ENCODE measurements at places on chromosomes 2 and 18.

DNA sequence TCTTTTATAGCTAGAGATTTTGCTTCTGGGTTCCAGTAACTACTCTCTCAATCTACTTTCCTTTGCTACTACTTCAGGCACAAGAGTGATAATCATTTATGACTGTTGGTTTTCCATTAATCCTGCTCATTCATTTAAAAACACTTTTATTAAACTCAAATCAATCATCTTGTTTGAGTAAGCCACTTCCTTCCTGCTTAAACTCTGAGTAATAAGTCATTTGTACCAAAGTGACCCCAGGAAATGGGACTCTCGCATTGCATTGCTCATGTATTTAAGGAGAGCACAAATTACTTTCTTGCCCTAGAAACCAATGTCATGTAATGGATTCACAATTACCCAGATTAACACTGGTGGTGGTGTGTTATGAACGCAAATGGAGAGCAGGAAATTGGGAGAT, 270.7 kb upstream of the HNMT start:
- DNase-seq: no peak

- no peak for DNase-seq
Observed at GRCh38 chr2:69190743-69191404, 177.9 kb downstream of the ANTXR1 start.

- no peak for DNase-seq
Observed at GRCh38 chr18:77478646-77479442, 229.2 kb downstream of the GALR1 start.

DNA sequence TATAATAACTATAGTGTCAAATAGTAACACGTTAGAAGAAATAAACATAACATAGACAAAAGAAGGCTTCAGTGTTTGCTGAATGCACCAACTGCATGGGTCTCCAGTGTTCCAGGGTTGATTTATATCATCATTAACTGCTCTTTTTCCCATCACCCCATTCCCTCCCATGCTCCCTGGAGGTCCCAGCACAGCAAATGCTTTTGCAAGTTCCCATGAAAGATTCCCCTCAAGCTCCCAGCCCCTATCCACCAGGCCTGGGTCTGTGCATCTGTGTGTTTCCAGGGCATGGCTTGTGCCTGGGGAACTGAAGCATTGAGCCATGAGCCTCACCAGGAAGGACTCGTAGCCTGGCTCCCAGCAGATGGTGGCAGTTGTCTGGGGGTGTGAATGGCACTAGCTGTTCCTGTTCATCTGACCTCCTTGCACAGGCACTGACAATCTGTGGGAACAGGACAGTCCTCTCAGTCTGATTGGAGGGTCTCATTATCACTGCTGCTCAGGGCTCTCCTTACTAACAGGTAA, 164.6 kb upstream of the RMP24 start:
- DNase-seq: no peak

DNA sequence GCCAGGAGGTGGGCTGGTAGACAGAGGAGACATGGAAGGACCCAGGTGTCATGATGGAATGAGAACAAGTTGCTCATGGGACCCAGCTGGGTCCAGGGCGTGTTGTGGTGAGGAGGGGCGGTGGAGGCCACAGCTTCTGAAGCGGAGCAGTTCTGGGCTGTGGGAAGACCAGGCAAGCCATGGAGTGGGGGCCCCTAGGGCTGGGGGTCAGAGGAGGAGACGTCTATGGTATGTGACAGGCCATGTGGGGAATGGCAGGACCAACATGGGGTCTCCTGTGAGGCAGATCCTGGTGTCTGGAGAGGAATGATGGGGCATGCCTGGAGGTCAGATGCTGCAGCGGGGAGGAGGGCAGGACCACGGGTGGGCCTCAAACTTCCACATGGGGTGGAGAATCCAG, 16.9 kb downstream of the MYO7B start:
- DNase-seq: no peak

GRCh38 chr2:51810197-51810596, 778.3 kb upstream of the NRXN1 start:
- DNase-seq: no peak

DNA sequence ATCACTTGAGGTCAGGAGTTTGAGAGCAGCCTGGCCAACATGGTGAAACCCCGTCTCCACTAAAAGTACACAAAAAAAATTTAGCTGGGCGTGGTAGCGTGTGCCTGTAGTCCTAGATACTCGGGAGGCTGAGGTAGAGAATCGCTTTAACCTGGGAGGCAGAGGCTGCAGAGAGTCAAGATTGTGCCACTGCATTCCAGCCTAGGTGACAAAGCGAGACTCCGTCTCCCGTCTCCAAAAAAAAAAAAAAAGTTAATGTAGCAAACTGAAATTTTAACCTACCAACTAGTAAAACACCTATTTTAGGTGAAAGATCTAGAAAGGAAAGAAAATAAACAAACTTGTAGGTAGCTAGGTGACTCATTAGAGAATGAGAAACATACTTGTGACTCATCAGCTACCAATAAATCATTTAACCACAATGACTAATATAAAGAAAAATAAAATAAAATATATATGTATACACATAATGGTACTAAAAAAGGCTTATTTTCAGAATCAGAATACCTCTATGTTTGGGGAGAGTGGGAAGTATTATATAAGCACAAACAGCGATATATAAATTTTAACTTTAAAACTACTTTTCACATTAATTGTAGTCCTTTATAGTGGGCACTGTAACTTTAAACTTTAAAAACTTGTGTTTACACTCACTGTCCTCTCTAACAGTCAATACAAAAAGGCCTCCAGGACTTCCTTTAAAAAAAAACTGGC, 36.6 kb downstream of the DARS1 start:
- no peak for DNase-seq

- no peak for DNase-seq
Observed at GRCh38 chr2:190050001-190050400, 12.5 kb downstream of the MSTN start.

DNA sequence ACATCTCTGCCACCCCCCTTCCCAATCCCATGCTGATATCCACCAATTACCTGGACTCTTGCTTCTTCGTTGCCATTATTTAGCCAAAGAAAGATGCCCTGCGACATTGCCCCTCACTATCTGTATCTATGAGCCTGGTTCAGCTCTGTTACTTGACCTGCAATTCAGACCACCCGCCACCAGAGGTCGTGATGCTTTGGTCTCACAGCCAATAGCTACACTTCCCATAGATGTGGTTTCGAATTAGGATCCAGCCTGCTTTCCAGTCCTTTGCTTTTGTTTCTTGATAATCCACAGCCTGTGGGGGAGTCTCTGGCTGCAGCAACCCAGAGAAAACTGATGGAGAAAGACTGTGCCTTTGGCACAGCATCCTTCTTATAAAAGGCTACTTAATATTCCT, 239.4 kb downstream of the KLHL29 start:
- DNase-seq: no peak

DNA sequence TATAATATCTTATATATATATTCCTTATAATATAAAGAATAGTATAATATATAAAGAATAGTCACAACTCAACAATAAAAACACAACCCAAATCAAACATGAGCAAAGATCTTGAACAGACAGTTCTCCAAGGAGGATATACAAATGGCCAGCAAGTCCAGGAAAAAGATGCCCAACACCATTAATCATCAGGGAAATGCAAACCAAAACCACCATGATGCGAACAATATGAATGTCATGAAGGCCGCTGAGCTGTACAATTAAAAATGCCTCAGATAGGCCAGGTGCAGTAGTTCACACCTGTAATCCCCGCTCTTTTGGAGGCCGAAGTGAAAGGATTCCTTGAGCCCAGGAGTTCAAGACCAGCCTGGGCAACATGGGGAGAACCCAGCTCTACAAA, 58.9 kb downstream of the SLC35F5 start:
- DNase-seq: no peak

GRCh38 chr2:41722668-41723369, 325.0 kb upstream of the PKDCC start:
- DNase-seq: no peak

DNA sequence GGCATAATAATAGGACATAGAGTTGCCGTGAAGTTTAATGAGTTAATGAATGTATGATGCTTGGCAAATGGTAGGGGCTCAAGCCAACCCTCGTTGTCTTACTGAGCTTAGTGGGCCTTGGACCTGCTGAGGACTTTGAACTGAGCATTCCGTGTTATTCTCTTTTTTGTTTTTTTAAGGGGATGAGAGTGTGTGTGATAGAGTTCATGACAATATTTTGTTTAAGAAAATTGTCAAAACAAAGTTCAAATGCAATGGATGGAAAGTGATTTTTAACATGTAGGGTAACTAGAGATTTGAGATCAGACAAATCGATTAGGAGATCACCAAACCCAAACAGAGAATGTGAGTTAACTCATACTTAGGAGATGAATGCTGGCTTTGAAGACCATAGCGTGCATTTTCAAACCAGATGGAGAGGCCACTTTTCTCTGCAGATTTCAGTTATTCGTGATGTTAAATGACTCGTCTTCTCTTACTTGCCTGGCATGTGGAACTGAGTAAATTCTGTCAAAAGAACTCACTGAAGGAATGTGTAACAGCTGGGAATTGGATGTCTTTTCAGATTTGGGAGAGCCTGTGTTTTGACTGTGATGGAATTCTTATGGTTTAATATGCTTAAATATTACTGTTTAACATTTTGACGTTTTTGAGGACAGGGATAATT, 88.7 kb downstream of the NEDD4L start:
- DNase-seq: no peak

GRCh38 chr2:236171680-236172254, 3.6 kb upstream of the GBX2 start:
- DNase-seq: no peak

DNA sequence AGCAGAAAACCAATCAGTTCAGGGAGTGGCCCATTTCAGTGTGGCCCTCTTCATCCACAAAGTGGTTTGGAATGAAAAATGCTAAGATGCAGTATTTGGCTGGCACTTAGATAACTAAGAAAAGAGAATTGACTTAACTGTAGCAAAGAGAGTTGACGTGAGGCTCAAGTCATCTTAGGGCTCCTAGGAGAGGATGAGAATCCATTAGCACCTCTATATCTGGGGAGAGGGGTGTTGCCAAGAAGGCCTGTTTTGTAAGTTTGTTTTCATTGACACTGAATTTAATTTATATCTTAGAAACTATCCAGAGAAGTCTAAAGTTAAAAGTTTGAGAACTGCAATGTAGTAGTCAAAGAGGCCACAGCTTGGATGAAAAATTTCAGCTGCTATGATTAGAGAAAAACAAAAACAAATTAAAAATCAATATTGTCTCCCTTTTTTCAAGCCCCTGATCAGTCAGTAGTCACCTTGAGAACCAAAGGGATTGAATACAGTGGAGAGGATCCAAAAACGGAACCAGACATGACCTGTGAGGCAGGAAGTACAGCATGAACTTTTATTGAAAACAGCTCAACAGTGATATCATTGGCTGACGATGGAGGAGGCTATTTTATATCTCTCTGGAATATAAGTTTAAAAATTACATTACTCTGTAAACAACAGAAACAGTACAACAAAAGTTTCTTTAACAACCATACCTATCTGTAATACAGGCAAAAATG, 52.7 kb downstream of the PHLPP1 start:
- DNase-seq: no peak

DNA sequence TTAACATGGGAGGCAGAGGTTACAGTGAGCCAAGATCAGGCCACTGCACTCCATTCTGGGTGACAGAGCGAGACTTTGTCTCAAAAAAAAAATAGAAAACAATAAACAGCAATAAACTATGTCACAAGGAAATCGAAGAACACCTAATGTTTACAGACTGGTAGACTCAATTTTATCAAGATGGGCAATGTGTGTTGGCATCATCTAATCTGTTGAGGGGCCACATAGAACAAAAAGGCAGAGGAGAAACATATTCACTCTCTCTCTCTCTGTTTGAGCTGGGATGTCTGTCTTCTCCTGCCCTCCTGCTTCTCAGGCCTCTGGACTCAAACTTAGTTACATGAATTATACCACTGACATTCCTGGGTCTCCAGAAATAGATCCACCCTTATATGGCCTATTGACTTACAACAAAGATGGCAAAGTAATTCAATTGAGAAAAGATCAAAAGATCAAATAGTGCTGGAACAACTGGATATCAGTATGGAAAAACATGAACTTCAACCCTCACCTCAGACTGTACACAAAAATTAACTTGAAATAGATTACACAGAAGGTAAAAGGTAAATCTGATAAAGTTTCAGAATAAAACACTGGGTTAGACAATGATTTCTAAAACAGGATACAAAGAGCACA, 703.8 kb upstream of the CRIM1 start:
- DNase-seq: no peak

DNA sequence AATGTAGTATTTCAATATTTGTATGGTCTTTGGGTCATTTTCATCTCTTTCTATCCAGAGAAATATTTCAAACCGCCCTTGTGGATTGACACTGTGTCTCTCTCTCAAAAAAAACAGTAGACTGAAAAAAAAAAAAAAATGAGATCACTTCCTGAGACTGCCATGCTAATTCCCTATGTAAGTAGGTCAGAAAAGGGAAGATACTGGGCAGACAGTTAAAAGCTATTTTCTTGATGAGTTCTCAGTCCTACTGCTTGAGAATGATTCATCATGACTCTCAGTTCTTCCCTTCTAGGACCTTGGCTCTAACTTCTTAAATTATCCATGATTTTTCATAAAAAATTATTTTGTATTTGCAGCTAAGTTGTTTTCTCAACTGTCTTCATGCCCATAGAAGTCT, 672.3 kb upstream of the REG3G start:
- no peak for DNase-seq

- DNase-seq: no peak
Observed at GRCh38 chr2:240013343-240013742, 11.8 kb downstream of the NDUFA10 start.

- DNase-seq: no peak
Observed at GRCh38 chr2:68559692-68560091, 83.7 kb upstream of the PROKR1 start.

GRCh38 chr2:231884438-231885140, 41.6 kb downstream of the NPPC start:
- DNase-seq: no peak

DNA sequence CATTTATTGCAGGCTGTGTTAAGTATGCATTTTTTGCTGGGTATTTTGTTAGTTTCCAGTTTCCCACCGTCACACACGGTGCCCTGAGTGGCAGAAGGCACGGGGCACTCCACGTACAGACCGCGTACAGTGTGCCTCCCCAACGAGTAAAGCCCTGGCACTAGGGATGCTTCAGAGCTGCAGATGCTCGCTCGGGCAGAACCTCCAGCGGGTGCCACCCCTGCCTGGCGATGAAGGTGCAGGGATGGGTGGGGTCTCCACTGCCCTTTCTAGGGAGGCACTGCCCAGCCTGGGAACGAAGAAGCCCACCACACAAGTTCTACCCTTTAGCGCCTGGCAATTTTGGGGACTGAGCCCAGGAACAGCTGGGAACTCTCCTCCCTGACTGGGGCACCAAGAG, 4.1 kb downstream of the GREB1 start:
- no peak for DNase-seq

- no peak for DNase-seq
Observed at GRCh38 chr2:69798290-69798908, 31.1 kb upstream of the GMCL1 start.

GRCh38 chr2:37507051-37507410, 162.6 kb downstream of the QPCT start:
- DNase-seq: no peak

- no peak for DNase-seq
Observed at GRCh38 chr2:153872311-153873051, 759 bp downstream of the GALNT13 start.

Measured in stimulated activated CD8-positive, alpha-beta memory T cell treated with anti-CD3 and anti-CD28 coated beads, Interleukin-4, amount 100 ng/mL, for 4 hours (primary cell).